HFFc6 (cell line): ENCODE measurements at places on chromosomes 11 and 22.

DNA sequence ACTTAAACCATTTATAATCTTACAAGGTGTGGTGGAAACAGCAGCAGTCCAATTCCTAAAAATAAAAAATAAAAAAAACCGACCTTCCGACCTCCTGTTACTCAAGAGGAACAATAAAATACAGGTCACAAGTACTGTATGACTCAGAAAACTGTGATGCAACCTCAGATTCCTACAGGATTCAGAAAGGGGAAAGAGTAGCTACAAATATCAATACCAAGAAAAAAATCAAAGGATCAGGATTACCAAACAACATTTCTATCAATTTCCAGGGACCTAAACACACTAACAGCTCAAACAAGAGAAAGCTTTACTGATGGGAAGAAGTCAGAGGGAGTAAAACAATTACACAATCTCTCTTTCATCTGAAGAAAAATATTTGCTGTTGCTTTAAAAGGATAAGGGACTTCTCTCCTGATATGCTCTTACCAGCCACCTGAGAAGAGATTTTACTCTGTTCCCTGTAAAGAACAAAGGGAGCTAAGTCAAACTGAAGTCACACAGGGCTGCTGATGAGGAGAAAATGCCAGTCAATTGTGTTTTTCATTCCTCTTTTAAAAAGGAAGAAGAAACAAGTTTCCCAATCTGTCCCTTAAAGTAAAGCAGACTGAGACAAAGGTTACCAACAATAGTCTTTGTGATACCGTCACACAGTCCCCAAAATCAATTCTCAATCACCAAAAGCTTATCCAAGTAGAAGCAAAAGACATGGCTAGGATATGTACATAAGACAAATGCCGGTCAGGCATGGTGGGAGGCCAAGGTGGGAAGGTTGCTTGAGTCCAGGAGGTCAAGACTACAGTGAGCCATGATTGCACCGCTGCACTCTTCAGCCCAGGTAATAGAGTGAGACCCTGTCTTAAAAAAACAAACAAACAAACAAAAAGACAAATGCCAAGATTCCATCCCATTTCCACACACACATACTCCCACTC is 39.3 kb downstream of the AMBRA1 start:
- peak; percentile 48 for DNase-seq

DNA sequence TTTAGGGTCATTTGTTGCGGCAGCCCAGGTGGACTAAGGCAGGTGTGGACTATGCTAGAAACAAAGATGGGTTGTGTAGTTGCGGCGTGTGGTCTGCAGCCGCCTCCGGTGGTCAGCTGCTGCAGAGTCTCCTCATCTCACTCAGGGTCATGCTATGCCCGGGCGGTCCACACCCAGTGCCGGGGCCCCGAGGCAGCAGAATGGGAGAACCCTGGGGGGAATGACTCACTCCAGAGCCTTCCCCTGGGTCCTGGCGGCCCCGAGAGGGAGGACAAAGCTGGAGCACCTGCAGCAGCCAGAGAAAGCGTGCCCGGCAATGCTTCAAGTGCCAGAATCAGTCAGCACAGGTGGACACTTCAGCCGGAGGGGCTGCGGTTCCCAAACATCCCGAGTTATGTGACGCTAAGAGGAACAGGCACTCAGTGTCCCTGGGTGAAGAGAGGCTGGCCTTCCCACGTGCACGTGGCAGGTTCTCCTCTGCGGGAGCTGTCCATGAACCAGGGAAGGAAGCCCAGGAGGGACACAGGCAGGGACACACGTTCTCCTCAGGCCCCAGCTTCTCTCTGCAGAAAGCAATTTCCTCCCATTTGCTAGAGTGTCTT is 289.6 kb upstream of the B3GAT1 start:
- no peak for DNase-seq

DNA sequence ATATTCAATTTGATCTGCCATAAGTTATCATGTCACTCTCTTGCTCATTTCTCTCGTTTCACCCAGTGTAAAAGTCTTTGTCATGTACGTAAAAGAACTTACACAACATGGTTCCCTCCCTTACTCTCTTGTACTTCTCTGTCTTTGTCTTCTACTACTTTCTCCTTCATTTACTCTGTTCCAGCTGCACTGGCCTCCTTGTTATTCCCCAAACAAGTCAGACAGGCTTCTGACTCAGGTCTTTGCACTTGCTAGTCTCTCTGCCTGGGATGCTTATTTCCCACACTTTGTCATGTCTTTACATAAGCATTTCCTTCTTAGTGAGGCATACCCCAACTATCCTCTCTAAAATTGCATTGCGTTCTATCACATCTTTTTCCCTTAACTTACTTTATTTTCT is 117.3 kb downstream of the CYP2R1 start:
- no peak for DNase-seq

- no peak for DNase-seq
Measured at GRCh38 chr11:78193806-78194205, 5.1 kb downstream of the USP35 start.
